HFFc6 (cell line): ENCODE measurements at places on chromosomes 1 and 21. TPM values are rescaled to one million over a fixed set of nuclear protein-coding genes. Genes with fewer than 3 reads are reported as not detected.

GRCh38 chr1:228339059-228339704 lies 67.5 kb downstream of the TRIM11 start:
- no peak for DNase-seq

- DNase-seq: no peak
Observed at GRCh38 chr1:30506291-30507015, 216.9 kb downstream of the MATN1 start.

- DNase-seq: no peak
Observed at GRCh38 chr1:87174724-87175245, 153.9 kb upstream of the LMO4 start.

DNA sequence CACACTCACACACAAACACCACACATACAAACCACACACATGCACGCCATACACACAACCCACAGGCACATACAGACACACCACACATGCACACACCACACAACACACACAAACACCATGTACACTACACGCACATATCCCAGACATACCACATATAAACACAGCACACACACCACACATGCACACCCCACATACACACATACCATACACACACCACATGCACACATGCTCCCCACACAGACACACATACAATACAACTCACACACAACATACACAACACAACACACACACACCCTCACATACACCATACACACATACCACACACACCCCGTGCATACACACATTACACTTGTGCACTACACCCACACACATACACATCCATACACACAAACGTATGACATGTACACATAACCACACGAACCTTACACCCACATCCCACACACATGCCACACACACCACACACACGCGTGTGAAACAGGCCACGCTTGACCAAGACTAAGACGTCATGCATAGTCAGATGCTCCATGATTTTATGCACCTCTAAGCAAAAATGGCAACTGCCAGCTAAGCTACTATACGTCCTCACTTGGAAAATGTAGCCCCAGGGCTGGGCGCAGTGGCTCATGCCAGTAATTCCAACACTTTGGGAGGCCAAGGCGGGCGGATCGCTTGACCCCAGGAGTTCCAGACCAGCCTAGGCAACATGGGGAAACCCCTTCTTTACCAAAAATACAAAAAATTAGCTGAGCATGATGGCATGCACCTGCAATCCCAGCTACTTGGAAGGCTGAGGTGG lies 77.4 kb upstream of the TMPRSS2 start:
- DNase-seq: no peak

- no peak for DNase-seq
Observed at GRCh38 chr1:232211149-232211548, 418.8 kb downstream of the SIPA1L2 start.

GRCh38 chr1:24900985-24901781 lies 28.9 kb downstream of the RUNX3 start:
- DNase-seq: no peak

DNA sequence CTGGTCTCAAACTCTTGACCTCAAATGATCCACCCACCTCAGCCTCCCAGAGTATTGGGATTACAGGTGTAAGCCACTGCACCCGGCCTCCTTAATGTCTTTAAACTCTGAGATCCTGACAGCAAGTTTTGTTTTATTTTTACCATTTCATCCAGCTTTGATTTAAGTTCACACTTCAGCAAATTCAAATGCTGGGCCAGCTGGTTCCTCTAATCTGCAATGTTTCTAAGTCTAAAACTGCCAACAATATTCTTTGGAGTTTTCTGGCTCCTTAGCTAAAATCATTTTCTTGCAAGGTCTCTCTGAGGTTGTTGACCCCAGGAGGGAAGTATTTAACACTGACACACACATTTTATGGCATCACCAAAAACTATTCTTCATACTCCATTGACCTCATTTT lies 72.0 kb upstream of the COL24A1 start:
- no peak for DNase-seq

DNA sequence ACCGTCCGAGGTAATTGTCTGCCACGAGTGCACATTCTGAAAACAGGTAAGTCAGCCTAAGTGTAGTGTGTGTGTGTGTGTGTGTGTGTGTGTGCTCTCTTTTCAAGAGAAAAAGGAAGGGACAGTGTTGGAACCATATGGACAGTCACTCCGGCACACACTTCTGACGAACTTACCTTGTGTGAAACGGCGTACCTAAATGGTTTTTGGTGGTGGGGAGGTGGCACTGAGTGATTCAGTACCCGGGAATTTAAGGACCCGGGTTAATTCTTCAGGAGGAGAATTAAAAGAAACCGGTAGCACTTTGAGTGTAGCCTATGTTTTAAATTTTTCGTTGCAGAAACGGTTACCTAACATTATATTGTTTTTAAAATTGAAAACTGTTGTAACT lies 286 bp downstream of the ODR4 start:
- DNase-seq: no peak

- no peak for DNase-seq
Observed at GRCh38 chr1:46587069-46587468, 17.0 kb downstream of the MKNK1 start.

DNA sequence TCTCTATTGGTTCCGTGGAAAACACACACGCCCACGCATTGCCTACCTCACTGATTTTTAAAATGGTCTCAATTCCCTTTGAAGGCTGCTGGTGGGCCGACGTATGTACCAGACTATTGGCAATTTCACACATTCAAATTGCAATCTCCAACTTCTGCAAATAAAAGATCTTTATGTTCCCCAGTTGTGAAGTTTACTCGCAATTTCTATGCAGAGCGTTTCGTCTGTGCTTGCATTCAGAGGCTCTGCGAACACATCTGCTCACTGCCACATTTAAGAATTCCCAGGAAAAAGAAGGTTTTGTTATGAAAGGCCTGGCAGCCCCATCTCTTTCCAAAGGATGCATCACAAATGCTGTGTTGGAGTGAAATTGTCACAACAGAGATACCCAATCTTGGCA lies 288.0 kb upstream of the KAZN start:
- no peak for DNase-seq

HSD11B1 gene
- total RNA-seq: not detected in 3 replicates

OLFML3 gene
- 78.7 and 122 TPM in 2 replicates for total RNA-seq

RXRG gene
- total RNA-seq: not detected in 3 replicates

- DNase-seq: no peak
Observed at GRCh38 chr1:161805399-161806197, 39.5 kb downstream of the ATF6 start.

GRCh38 chr21:32249511-32250280 lies 29.2 kb downstream of the MIS18A start:
- no peak for DNase-seq

DDAH1 gene
- total RNA-seq: 262 and 303 TPM in 2 replicates

DNA sequence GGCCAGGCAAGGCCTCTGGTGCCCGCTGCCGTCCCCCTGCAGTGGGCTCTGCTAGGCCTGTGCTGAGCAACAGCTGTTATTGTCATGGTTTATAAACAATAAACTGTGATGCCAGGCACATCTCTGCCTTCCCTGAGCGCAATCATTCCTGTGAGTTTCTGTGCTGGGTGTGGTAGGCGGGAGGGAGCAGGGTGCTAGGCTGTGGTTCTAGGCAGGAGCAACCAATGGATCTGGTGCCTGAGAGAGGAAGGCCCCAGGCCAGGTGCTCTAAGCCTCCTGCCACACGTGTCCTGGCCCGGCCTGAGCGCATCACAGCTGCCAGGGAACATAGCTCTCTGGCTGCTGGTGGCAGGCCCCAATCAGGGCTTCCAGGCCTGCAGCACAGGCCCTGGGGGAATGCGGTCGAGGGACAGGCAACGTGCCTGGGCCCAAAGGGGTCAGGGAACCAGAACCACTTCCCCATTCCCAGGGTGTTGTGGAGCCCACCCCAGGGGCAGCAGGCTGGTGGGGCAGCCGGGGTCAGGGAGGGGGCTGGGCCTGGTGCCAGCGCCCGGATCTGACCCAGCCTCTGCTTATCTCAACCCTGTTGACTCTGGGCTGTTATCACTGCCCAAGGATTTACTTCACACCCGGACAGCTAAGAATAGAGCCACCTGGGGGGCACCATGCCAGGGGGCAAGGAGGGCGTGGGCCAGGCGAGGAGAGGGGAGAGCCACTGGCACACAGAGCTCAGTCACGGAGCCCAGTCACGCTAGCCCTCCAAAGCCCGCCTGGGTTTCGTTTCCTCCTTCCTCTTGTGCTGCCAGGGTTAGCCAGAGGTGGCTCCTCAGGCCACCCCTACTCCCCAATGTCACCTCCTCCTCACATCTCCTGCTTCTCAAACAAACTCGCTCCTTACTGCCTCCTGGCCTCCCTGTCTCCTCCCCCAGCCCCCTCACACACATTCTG lies 11.5 kb downstream of the TRIM46 start:
- no peak for DNase-seq

TNN gene
- not detected in 3 replicates for total RNA-seq

GRCh38 chr1:111424281-111424680 lies 3.3 kb downstream of the OVGP1 start:
- no peak for DNase-seq

SRSF4 gene
- total RNA-seq: 47.1 to 54.5 TPM (median 51.5 TPM) in 3 replicates

ZNF695 gene
- 1.3 and 2.7 TPM in 2 replicates for total RNA-seq

GRCh38 chr1:228256626-228257375 lies 49.0 kb downstream of the OBSCN start:
- no peak for DNase-seq

- DNase-seq: no peak
Observed at GRCh38 chr1:89939059-89939570, 55.8 kb upstream of the ZNF326 start.

DNA sequence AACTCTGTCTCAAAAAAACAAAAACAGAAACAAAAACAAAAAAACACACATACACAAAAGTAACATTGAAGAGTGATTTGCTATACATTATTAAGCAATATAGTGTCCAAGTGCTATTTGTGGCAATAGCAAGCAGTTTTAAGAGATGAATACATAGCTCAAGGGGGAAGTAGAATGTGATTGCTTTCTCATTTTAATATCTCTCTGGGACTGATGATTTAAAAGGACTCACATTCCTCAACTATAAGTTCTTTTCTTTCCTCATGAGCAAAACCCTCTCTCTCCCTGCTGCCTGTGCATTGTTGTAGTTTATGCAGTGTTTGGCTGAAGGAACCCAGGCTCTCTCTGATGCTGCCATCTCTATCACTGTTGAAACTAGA lies 47.0 kb upstream of the CSF1 start:
- DNase-seq: no peak

DNA sequence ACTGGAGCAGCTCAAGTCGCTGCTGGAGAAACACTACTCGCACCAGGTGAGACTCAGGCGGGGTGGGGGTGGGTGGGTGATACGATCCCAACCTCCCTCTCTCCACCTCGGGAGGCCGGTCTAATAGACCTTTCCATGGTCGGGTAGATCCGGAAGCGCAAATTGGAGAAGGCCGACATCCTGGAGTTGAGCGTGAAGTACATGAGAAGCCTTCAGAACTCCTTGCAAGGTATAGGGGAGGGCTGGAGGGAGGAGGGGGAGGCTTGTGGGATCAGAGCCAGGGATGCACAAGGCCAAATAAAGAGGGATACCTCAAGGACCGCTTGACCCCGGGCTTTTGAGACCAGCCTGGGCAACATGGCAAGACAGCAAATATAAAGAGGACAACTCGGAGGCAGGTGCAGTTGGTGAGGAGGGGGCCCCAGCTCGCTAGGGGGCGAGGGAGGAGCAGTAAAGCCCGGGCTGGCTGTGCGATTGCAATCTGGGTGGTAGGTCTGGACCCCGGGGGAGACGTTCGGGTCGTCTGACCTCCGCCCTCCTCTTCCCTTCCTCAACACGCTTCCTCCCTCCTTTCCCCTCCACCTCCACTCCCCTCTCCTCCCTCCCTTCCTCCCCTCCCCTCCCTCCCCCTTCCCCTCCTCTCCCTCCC lies 546 bp downstream of the HES3 start:
- DNase-seq: no peak

- no peak for DNase-seq
Observed at GRCh38 chr1:201452866-201453265, 16.1 kb downstream of the PHLDA3 start.

GJA8 gene
- total RNA-seq: not detected in 3 replicates

FAM43B gene
- 0.07 TPM in 1 of 3 replicates, not detected in the others for total RNA-seq

GRCh38 chr1:223188618-223189356 lies 45.7 kb upstream of the TLR5 start:
- DNase-seq: no peak

OR2M3 gene
- not detected in 3 replicates for total RNA-seq

DNA sequence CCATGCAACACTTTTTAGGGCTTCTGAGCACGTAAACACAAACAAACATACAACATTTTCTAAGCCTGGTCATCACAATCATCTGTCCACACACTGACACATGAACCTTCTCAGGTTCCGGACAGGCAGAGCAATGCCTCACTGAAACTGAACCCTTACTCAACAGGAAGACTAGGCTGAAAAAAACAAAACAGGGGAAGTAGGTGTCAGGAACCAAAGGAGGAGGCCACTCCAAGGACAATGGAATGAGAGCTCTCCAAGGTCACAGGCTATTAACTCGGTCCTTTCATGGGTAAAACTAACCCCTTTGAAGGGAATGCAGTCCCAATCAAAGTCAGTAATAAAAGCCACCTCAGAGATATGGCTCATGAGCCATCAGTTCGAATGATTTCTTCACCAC lies 76.6 kb downstream of the FAM78B start:
- no peak for DNase-seq

MARK1 gene
- not detected in 3 replicates for total RNA-seq

HTR1D gene
- total RNA-seq: 0.17 to 0.66 TPM (median 0.57 TPM) in 3 replicates

RHBG gene
- not detected in 3 replicates for total RNA-seq

DNA sequence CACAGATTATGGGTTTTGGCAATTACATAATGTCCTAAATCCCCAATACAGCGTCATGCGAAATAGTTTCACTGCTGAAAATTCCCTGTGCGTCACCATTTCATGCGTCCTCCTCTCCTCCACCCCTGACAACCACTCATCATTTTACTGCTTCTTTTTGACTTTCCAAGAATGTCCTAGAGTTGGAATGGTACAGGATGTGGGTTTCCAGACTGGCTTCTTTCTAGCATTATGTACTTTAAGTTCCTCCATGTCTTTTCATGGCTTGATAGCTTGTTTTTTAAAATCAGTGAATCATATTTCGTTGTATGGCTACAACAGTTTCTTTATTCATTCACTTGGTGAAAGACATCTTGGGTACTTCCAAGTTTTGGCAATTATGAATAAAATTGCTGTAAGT lies 7.4 kb downstream of the NBPF3 start:
- DNase-seq: no peak

RPRD2 gene
- total RNA-seq: 23.1 to 25.1 TPM (median 25.0 TPM) in 3 replicates

GRCh38 chr1:214400131-214400530 lies 119.2 kb downstream of the SMYD2 start:
- DNase-seq: no peak

GRCh38 chr1:111631502-111631901 lies 11.9 kb downstream of the RAP1A start:
- DNase-seq: no peak

- no peak for DNase-seq
Observed at GRCh38 chr21:42858957-42859890, 20.1 kb downstream of the WDR4 start.

- DNase-seq: no peak
Observed at GRCh38 chr1:22801761-22802160, 91.1 kb downstream of the EPHB2 start.

ASAP3 gene
- 7.7 to 14.5 TPM (median 8.1 TPM) in 3 replicates for total RNA-seq

GRCh38 chr1:110749960-110750359 lies 75.2 kb upstream of the KCNA3 start:
- no peak for DNase-seq

- DNase-seq: no peak
Observed at GRCh38 chr1:94302497-94302896, 65.1 kb upstream of the ARHGAP29 start.

GRCh38 chr21:34242973-34243372 lies 120.8 kb upstream of the KCNE2 start:
- no peak for DNase-seq

CEP85 gene
- 4.8 and 7.4 TPM in 2 replicates for total RNA-seq
